ENCODE measurements at places on chromosomes 7 and 10.

- DNase-seq = no peak
Measured at GRCh38 chr10:23371073-23371472, 26.5 kb upstream of the C10orf67 start.

- DNase-seq = no peak
Measured at GRCh38 chr10:78890506-78890905, 178.3 kb upstream of the ZMIZ1 start.

DNA sequence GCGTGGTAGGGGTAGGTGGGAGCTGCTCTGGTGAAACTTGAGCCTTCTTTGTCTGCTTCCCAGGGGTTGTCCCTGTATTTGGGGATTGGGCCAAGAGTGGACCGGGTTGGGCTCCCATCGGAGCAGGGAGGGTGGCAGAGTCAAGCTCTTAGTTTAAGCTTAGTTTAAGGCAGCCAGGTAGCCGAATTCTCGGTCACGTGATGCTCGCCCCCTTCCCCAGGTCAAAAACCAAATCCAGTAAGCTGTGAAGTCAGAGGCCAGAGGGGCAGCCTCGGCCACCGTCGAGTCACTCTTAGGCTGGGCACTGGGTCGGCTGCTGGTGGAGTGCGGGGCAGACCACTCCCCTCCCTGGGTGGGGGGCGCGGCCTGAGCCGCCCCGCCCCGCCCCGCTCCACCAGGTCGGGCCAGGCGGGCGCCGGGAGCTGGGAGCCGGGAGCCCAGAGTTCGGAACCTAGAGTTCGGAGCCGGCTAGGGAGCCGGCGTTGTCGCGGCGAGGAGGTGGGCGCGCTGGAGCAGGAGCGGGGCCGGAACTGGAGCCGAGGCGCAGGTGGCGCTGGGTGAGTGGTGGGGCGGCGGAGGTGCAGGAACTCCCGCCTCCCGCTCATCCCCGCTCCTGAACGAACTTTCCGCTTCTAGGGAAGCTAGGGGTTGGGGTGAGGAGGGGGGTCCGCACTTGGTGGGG, 2.8 kb upstream of the LZTS2 start:
- DNase-seq = no peak

- DNase-seq = no peak
Measured at GRCh38 chr7:71311576-71311975, 179.6 kb downstream of the GALNT17 start.

DNA sequence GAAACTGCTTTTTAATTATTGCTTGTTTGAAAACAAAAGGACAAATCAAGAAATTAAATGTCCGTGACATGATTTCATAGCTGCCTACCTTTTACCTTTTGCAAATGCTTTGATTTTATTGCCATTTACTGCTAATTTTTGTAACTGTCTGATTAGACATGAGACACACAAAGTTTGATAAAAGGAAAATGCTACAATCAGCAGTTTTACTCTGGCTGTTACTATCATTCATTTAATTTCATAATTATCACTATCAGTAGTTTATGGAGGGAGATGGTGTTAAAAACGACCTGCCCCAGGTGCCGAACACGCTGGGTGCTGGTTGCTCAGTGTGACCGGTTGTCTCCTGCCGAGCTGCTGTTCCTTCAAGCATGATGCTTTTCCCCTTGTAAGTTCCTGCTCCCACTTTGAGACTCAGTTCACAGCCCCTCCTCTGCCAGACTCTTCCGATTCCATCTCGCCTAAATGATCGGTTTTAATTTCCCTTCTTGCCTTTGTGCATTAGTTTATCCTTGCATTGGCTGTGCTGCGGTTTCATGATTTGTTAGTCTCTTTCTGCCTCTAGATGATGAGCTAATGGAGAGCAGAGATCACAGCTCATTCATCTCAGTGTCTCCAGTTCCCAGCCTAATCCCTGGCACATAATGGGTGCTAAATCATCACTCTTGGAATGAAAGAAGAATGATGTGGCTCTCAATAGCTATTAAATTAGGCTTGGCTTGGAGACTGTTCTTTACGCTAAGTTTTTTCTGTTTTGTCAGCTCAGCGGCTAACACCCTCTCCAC, 110.6 kb downstream of the PFKFB3 start:
- DNase-seq = no peak

GRCh38 chr7:40747856-40748255, 613.1 kb downstream of the SUGCT start:
- no peak for DNase-seq

GRCh38 chr7:107687656-107688055, 27.0 kb downstream of the SLC26A4 start:
- no peak for DNase-seq

GRCh38 chr10:5448333-5449001, 36.1 kb downstream of the NET1 start:
- DNase-seq = no peak

DNA sequence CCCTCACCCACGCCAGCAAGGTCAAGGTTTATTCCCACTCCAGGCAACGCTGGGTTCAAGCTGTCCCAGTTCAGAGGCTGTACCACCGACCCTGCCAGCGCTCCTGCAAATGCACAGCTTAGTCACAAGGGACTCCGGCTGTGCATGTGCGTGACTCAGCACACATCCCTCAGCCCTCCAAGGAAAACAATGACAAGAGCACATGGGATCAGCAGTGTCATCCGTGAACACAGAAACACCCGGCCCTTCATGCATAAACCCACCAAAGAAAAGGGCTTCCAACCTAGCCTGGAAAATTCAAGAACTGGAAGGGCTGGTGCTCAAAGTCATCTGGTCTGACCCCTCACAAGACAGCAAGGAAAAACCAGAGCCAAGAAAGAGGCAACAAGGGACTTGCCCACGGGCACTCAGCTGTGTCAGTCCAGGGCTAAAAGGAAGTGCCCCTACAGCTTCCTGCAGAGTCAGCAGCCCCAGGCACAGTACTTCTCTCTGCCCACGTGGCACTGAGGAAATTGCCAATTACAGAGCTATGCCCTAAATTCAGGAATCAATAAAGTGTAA, 106.1 kb downstream of the KCNMA1 start:
- DNase-seq = no peak

DNA sequence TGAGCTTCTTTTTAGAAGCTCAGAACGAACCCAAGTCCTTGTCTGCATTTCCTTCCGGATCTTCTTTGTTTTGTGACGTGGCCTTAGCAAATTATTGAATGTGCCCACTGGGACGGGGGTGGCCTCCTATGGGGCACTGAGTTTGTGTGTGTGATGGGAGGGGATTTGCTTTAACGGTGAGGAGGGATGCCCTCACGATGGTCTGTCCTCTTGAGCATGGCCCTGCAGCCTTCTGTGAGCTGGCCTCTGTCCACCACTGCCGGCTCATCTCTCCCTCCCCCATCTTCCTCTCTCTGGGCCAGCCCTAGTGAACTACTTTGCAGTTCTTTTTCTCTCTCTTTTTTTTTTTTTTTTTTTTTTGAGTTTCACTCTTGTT, 62.9 kb upstream of the MKRN1 start:
- DNase-seq = no peak

DNA sequence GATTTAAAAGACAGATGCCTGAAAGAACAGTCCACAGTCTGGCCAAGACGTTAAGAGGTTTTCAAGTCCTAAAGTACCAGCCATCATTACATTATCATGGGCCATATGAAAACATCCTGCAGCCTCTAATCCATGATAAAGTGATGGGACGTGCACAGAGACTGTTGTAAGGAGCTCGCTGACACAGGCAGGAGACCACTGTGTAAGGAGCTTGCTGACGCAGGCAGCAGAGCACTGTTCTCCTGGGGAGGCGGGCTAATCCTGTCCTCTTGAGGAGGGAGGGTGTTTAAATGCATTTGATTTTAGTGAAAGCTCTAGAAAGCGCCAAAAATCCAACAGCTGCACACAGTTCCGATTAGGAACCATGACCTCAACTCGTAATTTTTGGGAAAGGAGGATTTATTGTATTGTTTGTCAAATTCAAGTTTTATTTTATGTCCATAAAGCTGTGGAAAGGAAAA, 16.9 kb downstream of the SVIL start:
- DNase-seq = no peak

- no peak for DNase-seq
Measured at GRCh38 chr10:36808625-36809362, 316.6 kb upstream of the ANKRD30A start.

- DNase-seq = no peak
Measured at GRCh38 chr7:110507369-110507768, 583.6 kb upstream of the LRRN3 start.

GRCh38 chr10:125638555-125638954, 44.4 kb downstream of the TEX36 start:
- DNase-seq = no peak

DNA sequence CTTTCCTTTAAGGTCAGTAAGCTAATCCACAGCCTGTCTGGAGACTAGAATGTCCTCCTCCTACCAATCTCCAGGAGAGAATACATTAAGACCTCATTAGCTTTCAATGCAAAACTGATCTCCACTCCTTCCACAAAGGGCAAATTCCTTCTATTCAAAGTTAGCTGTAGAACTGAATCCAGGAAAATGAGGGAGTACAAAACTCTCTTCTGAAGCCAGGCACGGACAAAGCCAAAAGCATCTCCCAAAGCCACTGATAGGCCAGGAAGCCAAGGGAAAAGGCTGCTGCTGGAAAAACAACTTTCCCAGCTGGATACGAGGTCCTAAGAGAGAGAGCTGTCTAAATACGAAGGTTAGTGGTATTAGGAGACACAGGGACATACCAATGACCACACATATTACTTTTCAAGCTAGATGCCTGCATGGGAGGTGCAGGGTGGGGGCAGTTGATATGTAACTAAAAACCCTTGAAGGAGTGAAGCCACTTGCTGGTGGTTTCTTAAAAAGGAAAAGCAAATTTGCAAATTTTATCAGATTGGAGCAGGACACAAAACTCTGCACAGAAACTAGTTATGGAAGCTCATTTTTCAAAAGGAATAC, 43.6 kb downstream of the MKX start:
- no peak for DNase-seq

DNA sequence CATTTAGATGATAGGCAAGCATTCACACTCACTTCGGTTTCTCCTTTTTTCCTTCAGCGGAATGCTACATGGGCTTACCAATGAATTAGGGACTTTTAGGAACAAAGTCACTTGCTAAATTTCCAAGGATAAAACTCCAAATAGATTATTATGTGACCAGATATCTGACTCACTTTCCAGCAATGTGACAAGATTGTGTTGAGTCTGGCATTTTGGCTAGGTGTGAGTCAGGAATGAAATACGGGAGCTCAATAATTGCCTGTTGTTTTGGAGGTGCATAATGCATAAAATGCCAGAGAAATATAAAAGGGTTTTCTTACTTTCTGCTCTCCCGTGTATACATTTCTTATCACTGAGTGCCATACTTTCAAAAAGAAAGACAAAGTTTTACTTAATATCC, 721.1 kb downstream of the KCNMA1 start:
- DNase-seq = no peak

- DNase-seq = no peak
Measured at GRCh38 chr10:118256825-118257570, 85.1 kb downstream of the FAM204A start.

GRCh38 chr7:39069896-39070881, 92.5 kb downstream of the POU6F2 start:
- no peak for DNase-seq

GRCh38 chr7:146805082-146805481, 688.5 kb downstream of the CNTNAP2 start:
- no peak for DNase-seq

DNA sequence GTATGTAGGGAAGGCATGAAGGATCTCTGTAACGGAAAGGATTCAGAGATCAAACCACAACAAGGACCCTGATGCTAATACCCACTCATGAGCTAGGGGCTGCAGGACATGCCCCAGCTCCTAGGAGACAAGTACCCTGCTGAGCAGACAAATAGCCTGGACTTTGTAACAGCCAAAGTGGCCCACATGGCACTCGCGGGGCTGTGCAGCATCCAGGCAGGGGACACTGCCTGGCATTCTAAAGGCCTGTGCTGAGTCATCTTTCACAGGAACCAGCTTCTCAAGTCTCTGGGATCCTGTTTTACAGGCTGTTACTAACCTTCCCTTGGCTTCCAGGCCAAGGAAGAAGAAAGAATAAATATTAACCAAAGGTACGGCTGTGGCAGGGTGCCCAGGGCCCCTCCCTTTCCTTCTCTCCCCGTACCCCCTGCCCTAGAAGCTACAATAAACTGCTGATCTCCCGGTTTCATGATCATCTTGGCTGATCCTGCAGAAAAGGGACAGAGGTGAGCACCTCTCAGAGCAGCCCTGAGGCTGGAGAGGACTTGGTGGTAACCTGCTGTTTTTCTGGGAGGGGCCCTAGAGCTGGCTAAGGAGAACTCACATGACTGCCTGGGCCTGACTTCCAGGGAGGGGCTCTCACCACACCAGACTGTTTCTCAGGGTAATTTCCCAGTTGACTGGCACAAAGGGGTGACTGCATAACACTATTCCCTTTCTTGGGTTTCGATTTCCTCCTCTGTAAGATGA, 4.2 kb upstream of the RPEL1 start:
- no peak for DNase-seq

DNA sequence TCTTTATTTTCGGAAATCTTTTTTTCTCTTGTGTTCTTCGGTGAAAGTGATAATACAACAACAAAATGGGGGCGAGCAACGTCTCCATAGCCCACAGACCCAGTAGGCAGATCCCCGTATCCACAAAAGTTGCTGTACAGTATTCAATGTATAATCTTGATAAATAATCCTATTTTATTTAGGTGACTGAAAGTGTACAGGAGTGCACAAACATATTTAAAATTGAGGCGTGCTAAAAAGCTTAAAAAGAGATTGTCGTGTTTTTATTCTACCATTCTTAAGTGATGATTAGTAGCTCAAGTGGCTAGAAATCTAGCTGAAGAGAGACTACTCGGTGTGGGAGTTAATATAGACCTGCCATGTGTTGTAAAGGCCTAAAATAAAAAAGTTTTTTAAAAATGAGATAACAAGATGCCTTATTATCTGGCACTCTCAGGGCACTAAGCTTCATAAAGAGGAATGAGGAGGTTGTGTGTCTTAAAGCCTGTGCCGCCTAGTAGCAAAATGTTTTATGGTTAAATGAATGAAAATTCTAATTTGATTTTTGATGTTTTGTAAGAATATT, 1.6 kb downstream of the CAPZA2 start:
- DNase-seq = no peak

DNA sequence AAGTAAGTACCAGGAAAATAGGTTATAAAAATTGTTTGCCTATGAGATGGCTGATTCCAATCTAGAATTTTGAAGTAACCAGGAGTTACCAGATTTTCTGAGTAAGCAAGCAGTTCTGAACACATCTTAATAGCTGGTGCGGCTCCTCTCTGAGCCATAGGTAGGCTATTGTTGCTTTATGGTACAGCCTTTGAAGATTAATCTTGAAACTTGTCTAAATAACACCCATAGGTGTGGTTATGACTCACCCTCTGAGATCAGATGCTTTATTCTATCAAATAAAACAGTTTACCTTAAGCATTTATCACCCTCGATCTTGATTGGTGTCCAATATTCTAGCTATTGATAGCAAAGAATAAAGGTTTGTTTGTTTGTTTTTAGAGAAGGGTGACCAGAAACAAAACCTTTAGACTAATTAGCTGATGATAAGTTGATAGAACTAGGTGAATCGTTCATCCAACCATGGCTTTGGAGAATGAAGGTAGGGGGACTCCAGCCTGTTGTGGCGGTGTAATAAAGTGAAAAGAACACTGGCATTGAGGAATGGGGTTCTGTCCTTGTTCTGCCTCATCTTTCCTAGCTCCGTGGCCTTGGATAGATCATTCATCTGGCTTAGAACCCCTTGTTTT, 72.2 kb downstream of the VTI1A start:
- no peak for DNase-seq

GRCh38 chr7:904847-905246, 28.5 kb downstream of the GET4 start:
- DNase-seq = no peak
